ENCODE measurements at places on chromosomes 6 and 20. TPM values are rescaled to one million over a fixed set of nuclear protein-coding genes. Genes with fewer than 3 reads are reported as not detected.

Gene CEBPB
- 37.0 TPM for total RNA-seq

DNA sequence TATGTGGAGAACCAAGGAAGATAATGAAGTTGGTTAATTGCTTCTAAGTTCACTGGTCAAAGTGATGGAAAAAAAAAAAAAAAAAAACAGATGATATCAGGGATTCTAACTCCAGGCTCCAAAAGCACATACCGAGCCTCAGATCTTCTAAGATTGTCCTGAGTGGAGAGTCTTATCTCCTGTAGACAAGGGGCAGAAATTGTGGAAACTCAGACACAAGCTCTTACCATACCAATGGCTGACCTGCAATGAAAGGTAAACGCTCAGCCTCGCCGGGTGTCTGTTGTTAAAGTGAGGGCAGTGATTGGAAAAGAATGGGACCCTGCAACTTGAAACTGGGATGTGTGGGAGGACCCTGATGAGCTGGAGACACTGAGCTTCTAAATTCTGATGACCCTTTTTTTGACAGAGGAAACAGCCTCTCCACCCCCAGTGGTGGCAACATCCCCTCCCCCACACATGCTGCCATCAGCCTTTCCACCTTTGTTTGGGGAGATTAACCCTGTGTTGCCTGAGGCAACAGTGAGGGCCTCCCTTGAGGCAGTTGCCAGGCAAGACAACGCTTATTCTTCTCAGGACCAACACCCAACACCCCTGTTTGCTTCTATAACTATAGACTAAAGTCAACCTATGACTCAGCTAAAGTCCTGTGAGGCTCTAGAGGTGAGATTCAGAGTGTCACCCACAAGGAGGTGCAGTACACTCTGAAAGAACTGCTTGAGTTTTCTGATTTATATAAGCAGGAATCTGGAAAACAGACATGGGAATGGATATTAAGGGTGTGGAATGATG is 154.0 kb downstream of the THBS2 start:
- DNase-seq, result no peak

- no peak for DNase-seq
Measured at GRCh38 chr20:1533059-1533458, 24.4 kb downstream of the SIRPD start.

DNA sequence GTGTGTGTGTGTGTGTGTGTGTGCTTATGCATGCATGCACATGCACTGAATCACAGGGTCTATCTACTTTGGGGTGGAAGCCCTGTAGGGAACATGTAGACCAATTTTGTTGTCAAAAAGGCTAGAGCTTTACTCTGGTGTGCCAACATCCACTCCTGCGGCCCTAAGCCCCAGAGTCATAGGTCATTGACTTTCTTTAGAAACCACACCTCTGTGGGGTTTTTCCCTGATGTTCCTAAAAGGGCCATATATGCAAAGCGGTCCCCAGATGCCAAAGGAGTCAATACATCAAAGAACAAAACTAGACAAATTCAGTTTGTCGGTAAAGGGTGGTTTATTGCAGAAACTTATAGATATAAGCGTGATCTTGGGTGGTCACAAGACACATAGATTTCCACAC is 29.8 kb upstream of the SLC2A12 start:
- no peak for DNase-seq

DNA sequence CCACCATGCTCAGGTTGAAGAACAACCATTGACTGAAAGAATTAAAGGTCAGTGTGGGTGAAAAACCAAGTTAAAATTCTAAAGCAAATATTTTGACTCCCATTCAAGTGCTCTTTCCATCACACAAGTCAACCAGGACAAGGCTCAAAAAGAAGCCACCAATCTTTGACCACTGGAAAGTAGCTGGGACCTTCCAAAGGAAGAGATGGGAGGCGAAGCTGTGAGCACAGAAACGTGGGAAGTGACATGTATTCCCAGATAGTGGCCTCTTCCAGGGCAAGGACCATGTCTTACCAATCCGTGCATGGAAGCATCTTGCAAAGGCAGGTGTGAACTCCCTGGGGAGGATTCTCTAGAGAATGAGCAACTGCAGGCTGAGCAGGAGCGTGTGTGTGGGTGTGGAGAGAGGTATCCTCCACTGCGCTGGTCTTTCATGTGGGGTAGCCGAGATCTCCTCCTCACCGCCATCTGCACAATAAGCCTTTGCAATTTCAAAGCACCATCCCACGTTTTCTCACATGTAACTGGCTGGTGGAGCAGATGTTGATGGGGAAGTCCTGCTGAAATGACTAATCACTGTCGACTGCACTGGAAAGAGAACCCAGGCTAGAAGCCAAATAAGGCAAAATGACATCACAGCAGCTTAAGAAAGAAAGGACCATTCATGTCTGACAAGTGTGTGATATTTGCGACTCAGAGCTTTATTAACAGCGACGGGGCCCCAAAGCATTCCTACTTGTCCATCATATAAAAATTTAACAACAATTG is 189.4 kb upstream of the RREB1 start:
- no peak for DNase-seq

DNA sequence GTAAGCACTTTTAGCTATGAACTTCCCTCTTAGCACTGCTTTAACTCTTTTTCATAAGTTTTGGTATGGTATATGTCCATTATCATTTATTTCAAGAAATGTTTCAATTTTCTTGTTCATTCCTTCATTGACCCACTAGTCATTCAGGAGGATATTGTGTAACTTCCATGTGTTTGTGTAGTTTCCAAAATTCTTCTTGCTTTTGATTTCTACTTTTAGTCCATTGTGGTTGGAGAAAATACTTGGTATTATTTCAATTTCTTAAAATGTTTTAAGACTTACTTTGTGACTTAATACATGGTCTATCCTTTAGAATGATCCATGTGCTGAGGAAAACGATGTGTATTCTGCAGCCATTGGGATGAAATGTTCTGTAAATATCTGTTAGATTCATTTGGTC is 176.5 kb downstream of the CENPW start:
- DNase-seq, result no peak

Gene DPM1
- total RNA-seq, result 28.7 TPM

Gene NOX3
- total RNA-seq, result not detected

Gene C6orf120
- total RNA-seq, result 20.2 TPM

GRCh38 chr20:4153661-4154238 is 138.4 kb upstream of the RNF24 start:
- no peak for DNase-seq

GRCh38 chr6:15512721-15513120 is 150.1 kb downstream of the DTNBP1 start:
- no peak for DNase-seq

Measured in esophagus squamous epithelium (tissue), 5 donors.